ENCODE measurements at places on chromosomes 16 and 17.
A peak's percentile ranks its signal among the peaks of the same experiment; 100 is the strongest.

- no peak for DNase-seq
Observed at GRCh38 chr16:2270588-2271470, 2.9 kb upstream of the RNPS1 start.

GRCh38 chr16:84570739-84571403 lies 47.0 kb downstream of the COTL1 start:
- no peak for DNase-seq

GRCh38 chr16:75497558-75497957 lies 2.3 kb upstream of the CHST6 start:
- no peak for DNase-seq

- no peak for DNase-seq
Observed at GRCh38 chr17:53659181-53659580, 163.5 kb upstream of the KIF2B start.

GRCh38 chr17:78238823-78239488 lies 7.5 kb downstream of the TMEM235 start:
- no peak for DNase-seq

DNA sequence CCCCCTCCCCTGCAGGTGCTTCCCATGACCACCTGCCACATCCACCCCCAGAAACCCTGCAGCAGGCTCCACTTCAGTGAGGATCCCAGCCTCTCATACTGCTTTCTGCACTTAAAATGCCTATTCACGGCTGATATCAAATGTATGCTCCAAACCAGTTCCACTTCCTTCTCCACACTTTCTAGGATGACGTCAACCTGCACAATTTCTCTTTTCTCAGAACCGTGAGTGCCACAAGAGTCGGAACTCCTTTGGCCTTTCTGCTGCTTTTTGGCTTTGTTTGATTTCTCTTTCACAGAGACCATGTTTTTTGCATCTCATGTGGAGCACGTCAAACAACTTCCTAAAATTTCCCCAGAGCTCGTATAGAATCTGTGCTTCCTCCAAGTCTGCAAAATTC lies 378.8 kb upstream of the TNRC6C start:
- no peak for DNase-seq

DNA sequence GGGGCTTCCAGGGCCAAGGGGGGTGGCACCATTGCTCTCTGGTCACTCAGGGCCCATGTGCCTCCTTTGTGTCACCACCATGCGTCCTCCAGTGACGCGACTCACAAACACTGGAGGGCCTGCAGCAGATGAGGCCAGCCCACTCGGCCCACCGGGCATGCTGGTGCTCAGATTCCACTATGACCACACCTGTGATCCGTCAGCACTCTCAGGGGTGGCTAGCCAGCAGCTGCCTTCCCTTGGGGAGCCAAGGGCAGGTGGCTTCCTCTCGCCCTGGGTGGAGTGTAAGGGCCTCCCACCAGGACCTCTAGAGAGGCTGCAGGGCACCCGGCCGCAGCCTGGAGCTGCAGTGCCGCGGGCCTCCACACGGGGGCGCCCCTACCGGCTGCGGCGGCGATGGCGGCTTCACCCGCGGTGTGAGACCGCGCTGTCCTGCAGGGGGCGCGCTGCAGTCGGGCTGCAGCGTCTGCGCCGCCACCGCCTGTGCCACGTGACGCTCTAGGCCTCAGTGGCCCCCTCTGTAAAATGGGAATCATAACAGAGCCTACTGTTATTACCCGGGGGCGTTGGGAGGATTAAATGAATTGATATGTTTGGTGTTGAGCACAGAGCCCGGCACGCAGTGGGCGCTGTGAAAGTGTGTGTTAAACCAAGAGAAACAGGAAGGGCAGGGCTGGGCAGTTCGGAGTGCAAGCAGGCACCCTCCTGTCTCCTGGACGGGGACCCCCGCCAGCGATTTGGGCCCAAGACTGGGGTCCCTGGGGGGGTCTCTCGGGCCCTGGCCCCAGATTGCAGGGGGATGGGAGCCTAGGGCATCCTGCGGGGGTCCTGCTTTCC lies 192.4 kb upstream of the GSE1 start:
- peak; percentile 40 for DNase-seq

DNA sequence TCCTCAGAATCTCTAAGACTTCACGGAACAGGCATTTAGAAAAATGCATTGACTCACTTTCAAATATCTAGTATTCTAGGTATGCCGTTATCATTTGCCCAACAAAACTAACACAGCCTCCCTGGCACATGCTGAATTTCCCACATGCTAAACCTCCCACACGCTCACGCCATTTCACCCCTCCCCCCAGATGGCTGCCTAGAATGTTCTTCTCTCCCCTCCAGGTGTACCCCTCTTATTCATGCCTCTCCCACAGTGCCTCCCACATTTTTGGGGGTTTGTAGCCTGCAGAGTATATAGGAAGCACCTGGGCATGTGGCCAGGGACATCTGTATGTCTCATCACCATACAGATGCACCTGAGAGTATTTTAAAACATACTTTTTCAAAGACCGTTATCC lies 38.2 kb upstream of the ICAM2 start:
- no peak for DNase-seq

DNA sequence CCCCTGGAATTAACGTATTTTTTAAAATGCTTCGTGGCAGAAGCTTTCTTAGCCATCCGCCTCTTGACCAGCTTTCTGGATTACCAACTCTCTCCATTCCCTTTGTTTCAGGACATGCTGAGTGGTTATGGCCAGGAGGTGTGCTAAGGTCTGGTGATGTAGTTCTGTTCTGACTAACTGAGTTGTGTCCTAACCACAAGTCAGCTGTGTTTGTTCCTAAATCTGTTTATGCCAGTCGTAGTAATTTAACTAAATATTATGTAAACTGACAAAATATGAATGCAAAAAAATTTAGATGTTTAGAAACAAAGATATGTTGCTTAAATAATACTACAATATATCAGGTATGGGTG lies 61.6 kb downstream of the MRTFB start:
- DNase-seq: no peak

DNA sequence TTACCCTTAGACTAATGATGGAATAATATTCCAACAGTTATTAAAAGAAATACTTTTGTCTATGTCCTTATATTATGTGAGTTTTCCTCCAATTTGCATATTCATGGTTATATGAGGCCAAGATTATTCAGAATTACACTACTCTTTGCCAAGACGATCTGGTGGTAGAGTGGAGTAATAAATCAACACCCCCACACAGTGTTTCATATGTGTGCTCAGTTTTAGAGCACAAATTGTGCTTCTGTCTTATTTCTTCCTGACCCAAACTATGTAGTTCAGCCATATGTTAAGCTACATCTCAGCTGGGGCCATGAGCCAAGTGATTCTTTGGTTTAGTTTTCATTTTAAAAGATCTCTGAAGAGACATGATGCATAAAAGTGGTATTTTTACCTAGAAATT lies 26.9 kb upstream of the PPM1E start:
- DNase-seq: no peak

DNA sequence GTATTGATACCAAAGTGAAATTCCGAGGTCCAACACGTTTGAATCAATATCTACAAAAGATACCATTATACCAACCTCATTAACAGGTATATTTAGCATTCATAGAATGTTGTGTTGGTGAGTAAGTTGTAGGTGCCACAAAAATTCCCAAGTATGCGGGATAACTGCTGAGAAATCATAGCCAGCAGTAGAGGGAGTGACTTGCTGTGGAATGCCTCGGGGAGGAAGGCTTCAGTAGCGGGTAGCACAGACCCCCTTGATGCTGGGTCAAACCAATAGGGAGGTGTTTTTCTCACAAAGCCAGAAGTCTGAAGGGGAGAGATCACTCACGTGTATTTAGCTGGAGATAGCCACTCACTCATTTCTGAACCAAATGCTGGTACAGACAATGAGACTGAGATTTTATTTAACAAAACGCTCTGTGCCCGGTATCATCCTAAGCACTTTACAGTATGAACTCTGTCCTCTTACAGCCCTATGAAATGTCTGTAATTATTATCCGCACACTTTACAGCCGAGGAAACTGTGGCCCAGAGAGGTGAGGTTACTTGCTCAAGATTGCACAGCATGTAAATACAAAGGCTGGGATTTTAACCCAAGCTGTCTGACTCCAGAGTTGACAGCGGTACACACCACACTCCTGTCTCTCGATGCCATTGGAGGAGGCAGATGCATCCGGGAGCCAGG lies 23.1 kb downstream of the HSBP1 start:
- no peak for DNase-seq

DNA sequence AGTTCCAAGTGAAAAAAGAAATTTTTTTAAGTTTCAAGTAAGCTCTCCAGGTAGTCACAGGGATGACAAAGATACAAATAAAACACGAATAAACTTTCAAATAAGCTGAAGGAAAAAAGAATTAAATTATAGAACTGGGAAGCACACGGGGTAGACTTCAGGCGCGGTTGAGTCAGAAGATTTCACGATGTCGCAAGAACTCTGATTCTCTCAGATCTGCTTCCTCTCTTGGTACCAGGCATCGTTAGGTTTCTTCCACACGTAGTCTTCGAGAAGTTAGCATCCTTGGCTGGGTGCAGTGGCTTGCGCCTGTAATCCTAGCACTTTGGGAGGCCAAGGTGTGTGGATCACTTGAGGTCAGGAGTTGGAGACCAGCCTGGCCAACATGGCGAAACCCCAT lies 784.1 kb upstream of the RBFOX1 start:
- no peak for DNase-seq

GRCh38 chr17:74466828-74467184 lies 372 bp downstream of the CD300A start:
- no peak for DNase-seq

DNA sequence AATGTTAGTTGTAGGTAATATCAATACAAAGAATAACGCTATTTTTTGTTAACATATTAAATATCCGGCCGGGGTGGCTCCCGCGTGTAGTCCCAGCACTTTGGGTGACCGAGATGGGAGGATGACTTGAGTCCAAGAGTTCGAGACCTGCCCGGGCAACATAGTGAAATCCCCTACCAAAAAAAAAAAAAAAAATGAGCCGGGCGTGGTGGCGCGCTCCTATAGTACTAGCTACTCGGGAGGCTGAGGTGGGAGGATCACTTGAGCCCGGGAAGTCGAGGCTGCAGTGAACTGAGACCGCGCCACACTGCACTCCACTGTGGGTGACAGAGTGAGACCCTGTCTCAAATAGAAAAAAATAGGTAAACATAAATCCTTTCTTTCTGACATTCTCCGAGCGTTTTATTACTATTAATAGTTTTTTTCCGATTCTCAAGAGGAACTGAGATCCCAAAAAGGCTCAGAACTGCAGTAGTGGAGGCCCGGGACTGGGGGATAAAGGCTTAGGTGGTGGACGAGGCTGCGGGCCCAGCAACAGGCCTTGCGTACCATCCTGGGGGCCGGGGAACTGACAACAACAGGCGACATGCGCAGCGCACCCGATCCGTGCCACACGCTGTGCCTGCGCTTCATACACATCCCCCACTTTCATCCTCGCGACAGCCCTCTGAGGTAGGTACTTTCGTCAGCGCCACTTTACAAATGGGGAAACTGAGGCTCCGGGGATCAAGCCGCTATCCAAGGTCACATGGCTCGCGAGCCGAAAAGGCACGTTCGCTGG lies 919 bp downstream of the N4BP1 start:
- DNase-seq: peak; percentile 29

DNA sequence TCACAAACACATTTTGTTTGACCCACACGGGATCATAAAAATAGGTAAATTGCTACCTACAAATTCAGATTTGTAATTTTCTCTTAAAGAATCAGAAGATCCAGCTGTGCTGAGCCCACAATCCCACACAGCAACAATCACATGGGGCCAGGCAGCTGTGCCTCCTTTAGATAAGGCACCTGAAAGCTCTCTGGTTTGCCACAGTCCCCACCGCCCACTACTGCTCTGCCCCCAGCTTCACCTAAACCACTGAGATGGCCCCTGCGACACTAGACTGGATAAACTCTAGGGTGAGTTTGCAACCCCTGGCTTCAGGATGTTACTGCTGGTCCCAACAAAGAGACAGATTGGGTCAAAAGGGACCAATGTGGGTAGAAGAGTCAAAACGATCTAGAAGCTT lies 96.8 kb downstream of the GSG1L start:
- DNase-seq: no peak

- no peak for DNase-seq
Observed at GRCh38 chr16:19228052-19228451, 57.5 kb upstream of the CLEC19A start.

- DNase-seq: no peak
Observed at GRCh38 chr16:2706085-2706484, 13.9 kb downstream of the PRSS27 start.

DNA sequence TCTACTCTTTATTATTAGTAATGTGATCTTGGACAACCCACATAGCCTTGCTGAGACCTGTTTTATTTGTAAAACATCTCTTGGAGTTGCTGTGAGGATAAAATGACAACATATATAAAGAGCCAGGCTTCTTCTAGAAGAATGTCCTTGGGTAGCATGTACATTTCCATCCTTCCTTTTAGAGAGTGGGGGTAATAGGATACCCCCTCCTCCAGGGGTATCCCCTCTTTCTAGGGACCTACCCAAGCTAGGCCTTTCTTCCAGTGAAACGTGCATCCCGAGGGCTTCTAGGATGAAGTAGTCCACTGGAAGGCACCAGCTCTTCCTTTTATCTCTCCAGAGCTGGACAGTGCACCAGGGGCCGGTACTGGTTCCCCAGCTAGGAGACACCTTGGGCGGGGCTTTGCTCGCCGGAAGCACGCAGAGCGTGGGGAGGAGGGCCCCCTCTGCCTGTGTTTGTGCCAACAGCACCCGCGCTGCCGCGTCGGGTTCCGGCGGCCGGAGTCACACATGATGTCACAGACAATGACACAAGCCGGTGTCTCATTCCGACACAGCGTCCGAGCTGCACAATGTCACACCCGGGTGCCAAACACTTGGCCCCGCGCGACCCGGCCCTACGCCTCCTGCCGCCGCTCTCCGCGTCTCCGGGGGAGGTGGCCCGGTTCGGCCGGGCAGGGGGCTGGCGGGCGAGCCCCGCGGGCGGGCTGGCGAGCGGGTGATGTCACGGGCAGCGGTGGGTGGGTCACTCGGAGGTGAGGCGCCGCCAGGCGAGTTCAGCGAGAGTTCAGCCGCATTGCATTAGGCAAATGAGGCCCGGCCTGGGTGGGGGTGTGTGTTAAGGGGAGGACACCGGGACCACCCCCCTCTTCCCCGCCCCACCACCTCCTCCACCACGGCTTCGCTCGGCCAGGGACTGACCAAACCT lies 23.4 kb downstream of the GJD3 start:
- peak; percentile 88 for DNase-seq

- no peak for DNase-seq
Observed at GRCh38 chr17:74241431-74241830, 28.1 kb downstream of the TTYH2 start.

- DNase-seq: no peak
Observed at GRCh38 chr17:77193653-77194052, 52.9 kb downstream of the SEC14L1 start.

DNA sequence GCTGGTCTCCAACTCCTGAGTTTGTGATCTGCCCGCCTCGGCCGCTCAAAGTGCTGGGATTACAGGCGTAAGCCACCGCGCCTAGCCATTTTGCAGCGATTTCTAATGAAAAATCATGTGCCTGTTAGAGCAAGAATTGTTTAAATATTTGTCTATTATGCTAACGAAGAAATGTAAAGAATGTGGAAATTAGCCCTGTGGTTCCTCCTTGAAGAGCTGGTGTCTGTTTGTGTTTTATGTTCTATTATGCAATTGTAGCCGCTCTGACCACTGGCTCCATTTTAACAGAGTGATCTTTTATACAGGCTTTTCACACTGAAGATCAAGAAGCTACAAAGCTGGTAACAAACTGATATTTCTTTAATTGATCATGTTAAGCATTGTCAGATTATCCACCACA lies 217.3 kb downstream of the USP22 start:
- DNase-seq: no peak
